ENCODE measurements at places on chromosomes 13 and 19. TPM values are rescaled to one million over a fixed set of nuclear protein-coding genes. Genes with fewer than 3 reads are reported as not detected.

GRCh38 chr13:101401196-101401595, 15.1 kb downstream of the NALCN start:
- no peak for ATAC-seq

GRCh38 chr13:67238277-67238859, 8.2 kb upstream of the PCDH9 start:
- no peak for ATAC-seq

GRCh38 chr13:54173996-54174395, 1145.4 kb downstream of the OLFM4 start:
- no peak for ATAC-seq

DNA sequence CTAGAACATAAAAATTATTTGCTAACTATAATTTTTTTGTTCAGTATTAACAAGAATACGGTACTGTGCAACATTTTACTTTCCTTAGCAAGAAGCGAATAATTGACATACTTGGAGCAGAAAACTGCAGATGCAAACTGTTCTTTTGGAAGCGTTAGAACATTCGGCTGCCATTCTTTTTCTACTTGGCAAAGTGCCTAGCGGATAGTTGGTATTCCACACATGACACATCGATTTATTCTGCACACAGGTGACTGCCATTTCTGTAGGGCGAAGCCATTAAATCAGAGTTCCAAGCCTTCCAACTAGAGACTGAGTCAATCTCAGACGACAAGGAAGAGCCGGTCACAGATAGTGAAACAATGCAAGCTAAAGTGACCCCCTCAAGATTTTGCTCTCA, 117.4 kb downstream of the TRPC4 start:
- ATAC-seq, result no peak

Gene SPTBN4
- 1.5 TPM for total RNA-seq
